Fibroblast of skin of left biceps (primary cell): ENCODE measurements at places on chromosomes 12 and 14.

- no peak for DNase-seq
These were observed 95.4 kb downstream of the KCNK10 start for GRCh38 chr14:88227693-88228092.

DNA sequence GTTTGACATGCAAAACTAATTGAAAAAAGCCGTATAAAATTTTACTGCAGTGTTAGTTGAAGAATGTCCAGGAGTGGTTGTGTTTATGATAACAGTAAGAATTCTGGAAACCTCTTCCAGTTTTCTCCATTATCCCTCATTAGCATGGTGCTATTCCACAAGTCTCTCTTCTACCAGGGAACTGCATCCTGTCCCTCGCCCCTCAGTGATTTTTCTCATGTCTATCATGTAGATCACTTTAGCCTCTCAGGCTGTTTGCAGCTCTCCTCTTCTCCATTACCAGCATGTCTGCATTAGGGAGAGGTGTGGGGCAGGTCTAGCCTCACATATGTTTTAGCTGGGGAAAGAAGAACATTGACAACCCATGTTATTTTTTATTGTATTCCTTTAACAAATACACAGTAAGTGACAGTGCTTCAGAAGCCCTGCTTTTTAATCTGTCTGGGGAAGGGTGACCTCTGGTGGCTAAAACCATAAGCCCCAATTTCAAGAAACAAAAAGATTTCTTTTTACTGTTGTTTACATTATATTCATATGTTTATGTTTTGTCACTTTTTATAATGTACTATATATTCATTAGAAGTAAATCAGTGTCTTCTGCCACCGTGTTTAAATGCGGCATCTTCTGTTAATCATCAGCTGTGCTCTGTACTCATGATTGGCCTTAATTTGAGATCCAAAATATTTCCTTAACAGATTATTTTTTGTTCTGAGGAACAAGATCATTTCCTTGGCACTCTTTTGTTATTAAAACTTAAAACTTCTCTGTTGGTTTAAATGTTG, 70.7 kb downstream of the RASSF8 start:
- peak; percentile 24 for DNase-seq

- no peak for DNase-seq
These were observed 98.1 kb downstream of the TSPAN9 start for GRCh38 chr12:3175238-3175637.

GRCh38 chr14:83702619-83703018, 1827.3 kb upstream of the FLRT2 start:
- no peak for DNase-seq

DNA sequence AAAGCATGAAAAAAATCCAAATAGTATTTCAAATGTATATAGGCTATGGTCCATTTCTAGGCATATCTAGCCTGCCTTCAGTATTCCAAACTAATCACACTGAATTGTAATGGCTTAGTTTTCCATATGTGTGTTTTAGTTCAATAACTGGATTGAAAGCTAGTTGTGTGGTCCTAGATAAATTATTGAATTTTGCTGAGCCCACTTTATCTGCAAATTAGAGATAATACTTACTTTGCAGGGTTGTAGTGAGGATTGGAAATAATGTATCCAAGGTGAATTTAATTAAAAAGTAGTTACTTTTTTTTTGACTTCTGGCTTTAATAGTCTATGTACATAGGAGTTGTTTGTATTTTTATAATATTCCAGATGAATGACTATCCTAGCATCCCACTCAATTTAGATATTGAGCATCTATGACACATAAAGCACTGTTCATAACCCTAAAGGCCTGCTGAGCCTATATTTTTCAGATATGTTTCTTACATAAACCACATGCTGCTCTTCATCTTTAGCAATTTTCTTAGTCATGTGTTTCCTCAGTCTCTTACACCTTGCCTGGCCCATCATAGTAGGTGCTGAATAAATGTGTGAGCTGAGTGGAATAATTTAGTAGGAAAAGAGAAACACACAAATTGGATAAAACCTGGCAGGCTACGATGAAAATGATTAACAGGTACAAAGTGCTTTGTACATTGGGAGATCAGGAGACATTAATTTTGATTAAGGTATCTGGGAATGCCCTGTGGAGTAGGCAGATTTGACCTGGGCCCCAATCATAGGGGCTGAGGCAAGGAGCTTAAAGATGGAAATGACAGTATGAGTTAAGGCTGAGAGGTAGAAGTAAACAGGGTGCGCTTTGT, 1.1 kb upstream of the ATP23 start:
- DNase-seq: no peak

DNA sequence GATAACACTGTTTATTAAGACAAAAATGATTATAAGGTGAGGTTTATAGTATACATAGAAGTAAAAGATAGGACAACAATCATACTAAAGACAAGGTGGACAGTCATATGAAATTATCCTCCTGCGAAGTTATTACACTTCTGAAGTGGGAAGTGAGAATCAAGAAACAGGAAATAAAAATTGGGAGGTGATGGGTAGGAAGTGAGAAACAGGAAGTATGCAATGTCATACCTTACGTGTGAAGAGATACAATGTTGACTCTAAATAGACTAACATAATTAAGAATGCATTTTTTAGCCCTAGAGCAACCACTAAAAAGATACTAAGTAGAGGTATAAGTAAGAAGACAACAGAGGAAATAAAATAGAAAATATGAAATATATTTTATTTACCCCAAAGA, 43.7 kb downstream of the GRIN2B start:
- DNase-seq: no peak

GRCh38 chr12:121124402-121125109, 8.1 kb upstream of the P2RX7 start:
- DNase-seq: peak; percentile 44

- no peak for DNase-seq
These were observed 161.7 kb upstream of the RTL1 start for GRCh38 chr14:101065246-101065645.

GRCh38 chr14:59148334-59148900, 40.0 kb upstream of the DAAM1 start:
- no peak for DNase-seq

- DNase-seq: no peak
These were observed 29.5 kb upstream of the HIGD1C start for GRCh38 chr12:50922820-50923219.

- no peak for DNase-seq
These were observed 51.0 kb upstream of the NAP1L1 start for GRCh38 chr12:76135456-76135855.

GRCh38 chr12:106648736-106649135, 65.9 kb downstream of the RFX4 start:
- DNase-seq: no peak

GRCh38 chr14:61406198-61406597, 84.8 kb downstream of the PRKCH start:
- DNase-seq: no peak

DNA sequence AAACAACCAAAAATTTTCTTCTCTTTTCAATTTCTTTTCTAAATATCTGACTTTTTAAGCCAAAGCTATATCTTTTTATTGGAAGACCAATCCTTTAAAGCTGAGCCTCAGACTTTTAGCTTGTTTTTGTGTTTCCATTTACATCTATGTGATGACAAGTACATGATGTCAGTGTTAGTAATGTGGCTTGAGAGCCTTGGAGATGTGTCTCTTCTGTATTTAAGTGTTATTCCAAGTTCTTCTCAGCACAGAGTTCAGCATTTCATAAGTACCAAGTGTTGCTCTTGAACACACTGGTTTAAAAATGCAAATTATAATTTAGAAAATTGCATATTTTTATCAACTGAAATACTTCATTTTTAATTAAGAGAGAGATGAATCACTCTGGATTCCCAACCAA, 948.9 kb upstream of the FLRT2 start:
- no peak for DNase-seq

DNA sequence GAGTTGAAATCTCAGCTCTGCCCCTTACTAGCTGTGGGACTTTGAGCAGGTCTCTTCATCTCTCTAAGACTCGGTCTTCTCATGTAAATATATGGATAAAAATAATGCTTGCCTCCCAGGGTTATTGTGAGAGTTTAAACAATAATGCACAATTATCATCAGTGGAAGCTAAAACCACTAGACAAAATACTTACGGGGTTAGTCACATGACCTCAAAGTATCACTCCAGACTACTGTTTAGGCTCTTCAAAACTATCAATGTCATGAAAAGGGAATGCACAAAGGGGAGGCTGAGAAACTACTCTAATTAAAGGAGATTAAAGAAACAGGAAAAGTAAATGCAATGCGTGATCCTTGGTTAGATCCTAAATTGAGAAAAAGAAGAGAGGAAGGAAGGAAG, 24.5 kb upstream of the TSPAN11 start:
- no peak for DNase-seq

GRCh38 chr14:71586131-71586897, 345.9 kb upstream of the RGS6 start:
- no peak for DNase-seq
